ENCODE measurements at places on chromosomes 5 and 9.

- DNase-seq = no peak
Measured at GRCh38 chr5:313806-314376, 7.6 kb upstream of the AHRR start.

- no peak for DNase-seq
Measured at GRCh38 chr5:135255461-135256178, 143.4 kb downstream of the MACROH2A1 start.

DNA sequence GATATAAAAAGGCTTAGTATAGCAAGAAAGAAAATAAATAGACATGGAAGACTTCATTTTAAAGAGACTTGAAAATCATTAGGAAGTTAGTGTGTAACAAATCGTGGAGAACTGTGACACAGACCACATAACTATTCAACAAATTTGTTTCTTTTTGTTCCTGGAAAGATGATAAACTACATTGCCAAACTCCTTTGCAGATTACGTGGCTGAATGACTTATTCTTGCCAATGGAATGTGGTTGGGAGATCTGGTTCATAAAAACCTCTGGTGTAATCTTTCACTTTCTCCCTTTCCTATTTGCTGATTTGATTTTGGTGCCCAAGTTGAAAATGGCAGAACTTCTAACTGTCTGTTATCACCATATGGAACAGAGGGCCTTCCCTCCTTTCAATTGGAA lies 328.9 kb upstream of the MEF2C start:
- DNase-seq = no peak

- DNase-seq = no peak
Measured at GRCh38 chr5:165410476-165410875, 1905.1 kb downstream of the MAT2B start.

GRCh38 chr9:20694248-20694647 lies 10.2 kb downstream of the FOCAD start:
- DNase-seq = no peak

DNA sequence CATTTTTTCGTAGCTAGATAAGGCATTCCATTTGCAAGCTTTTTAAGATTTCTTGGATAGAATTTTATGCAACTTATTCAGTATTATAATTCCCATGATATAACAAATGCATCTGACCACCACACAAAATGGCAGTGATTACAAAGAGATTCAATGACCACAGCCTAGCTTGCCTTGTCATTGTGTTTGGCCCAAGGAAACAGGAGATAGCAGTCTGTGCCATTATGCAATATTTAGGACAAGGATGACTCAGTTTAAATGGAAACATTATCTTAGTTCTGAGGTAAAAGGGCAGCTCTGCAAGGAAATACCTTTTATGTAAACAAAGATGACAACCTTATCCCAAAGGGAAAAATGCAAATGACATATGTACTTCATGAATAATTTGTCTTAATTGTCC lies 89.8 kb downstream of the NUDT12 start:
- DNase-seq = no peak

DNA sequence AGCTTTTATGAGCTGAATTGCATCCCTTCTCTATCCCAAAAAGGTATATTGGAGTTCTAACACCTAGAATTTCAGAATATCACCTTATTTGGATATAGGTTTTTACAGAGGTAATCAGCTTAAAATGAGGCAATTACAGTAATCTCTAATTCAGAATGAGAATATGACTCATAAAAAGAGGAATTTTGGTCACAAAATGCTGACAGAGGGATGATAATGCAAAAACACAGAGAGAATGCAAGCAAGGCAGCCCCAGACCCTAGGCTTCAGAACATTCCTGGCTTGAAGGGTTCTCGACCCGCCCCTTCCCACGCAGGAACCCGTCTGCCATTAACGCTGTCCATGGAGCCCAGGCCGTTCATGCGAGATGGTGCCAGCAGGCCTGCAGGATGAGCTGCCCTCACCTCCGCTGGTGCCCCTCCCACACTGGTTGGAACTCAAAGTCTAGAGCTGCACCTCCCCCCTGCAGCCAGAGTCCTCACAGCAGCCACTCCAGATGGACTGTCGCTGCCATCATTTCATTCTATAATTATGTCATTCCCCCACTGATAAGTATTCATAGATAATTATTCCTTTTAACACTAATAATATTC lies 1173.4 kb upstream of the ACO1 start:
- no peak for DNase-seq

DNA sequence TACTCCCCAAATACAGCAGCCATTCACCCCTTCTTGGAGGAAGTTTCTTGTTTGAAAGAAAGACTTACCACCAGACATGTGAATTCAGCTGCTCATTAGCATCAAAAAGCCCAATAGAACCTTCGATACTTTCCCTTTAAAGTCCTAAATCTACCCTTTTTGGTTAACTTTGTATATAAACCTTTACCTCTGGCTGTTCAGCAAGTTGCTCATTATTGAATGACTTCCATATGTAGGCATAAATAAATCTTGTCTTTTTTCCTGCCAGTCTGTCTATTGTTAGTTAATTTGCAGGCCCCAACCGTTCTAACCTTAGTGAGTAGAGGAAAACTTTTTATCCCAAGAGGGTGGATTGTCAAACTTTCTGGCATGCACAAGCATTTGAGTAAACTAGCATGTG lies 27.9 kb upstream of the FBXL17 start:
- no peak for DNase-seq

- no peak for DNase-seq
Measured at GRCh38 chr9:16236311-16236710, 634.2 kb downstream of the BNC2 start.

- DNase-seq = no peak
Measured at GRCh38 chr5:128426090-128426534, 111.9 kb downstream of the FBN2 start.

DNA sequence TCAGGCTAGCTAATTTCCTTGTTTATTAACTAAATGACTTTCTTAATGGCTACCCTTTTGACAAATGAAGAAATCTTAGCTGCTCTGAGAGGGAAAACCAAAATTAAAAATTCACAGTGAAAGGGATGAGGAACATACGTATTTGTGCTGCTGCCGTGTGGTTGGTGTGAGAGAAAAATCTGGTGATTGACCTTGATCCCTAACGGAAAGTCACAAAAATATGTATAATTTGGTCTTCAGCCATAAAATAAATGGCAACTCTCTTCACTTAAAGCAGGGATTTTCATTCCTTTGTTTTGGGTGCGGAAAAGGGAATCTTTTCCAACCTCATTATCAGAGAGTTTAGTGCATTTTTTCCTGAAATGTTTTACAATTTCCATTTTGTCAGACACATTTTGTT lies 40.4 kb downstream of the PAM start:
- no peak for DNase-seq

- DNase-seq = no peak
Measured at GRCh38 chr5:148267962-148268361, 632 bp upstream of the SPINK13 start.

DNA sequence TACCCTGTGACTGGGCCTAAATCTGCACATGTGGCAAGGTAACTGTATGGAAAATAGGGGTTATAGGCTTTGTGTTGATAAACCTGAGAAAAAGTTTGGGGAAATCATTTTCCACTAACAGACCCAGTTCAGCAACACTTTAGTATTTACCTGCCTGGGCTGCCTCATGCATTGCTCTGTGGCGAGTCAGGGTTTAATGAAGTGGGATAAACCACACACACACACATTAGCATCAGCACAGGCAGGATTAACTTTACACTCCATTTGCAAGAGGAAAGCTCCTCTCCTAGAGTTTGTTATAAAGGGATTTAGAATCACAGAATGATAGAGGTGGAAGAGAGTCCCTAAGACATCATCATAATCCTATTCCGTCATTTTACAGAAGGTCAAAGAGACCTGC lies 20.0 kb upstream of the ZCCHC7 start:
- no peak for DNase-seq

All from NCI-H2029 (cell line).